Neuronal stem cell (in vitro differentiated cells): ENCODE measurements at places on chromosomes 6 and 20.

- no peak for DNase-seq
Measured at GRCh38 chr20:36540551-36541211, 638 bp upstream of the MYL9 start.

- DNase-seq = no peak
Measured at GRCh38 chr6:105769197-105769596, 316.9 kb upstream of the PRDM1 start.

GRCh38 chr6:166751051-166751595 lies 124.1 kb upstream of the RPS6KA2 start:
- DNase-seq = no peak

DNA sequence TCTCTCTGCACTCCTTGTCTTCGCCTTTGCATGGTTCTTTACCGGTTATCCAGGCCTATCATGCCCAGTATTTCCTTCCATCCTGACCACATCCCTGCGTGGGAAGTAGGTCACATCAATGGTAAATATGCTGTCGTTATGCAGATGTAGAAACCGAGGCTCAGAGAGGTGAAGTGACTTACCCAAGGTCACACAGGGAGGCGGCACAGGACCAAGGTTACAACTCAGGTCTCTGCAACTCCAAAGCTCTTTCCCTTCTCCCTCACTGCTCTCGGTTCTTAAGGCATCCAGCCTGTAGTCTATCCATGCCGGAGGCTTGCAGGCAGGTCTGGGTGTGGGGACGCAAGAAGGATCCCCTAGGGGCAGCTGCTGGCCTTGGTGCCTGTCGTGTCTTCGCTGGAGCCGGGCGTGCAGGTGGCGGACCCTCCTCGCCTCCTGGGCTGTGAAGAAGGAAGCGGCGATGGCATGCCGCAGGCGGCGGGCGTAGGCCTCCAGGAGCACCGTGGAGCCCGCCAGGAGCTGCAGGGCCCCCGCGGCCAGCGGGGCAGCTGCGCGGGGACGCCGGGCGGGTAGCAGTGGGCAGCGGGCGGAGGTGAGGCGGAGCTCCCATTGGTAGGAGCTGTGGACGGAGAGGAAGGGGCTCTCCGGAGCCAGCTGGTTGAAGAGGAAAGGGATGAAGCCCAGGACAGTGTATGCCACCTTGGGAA lies 9.1 kb downstream of the OCSTAMP start:
- no peak for DNase-seq

DNA sequence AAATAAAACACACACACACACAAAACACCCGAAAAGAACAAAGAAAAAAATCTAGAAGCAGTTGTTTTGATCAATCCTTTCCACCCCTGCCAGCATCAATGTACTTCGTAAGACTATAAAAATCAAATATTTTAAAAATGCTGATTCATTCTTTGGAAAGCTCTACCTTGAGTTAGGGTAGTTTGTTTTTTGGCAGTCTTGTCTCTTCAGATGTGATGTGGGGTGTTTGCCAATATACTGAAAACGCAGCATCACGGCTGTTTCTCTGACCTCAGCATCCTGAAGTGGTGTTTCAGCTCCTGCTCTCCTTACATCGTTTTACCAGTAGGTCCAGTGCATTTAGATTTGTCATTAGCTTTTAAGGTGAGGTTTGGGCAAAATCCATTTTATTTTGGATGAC lies 526.0 kb downstream of the UTRN start:
- no peak for DNase-seq

DNA sequence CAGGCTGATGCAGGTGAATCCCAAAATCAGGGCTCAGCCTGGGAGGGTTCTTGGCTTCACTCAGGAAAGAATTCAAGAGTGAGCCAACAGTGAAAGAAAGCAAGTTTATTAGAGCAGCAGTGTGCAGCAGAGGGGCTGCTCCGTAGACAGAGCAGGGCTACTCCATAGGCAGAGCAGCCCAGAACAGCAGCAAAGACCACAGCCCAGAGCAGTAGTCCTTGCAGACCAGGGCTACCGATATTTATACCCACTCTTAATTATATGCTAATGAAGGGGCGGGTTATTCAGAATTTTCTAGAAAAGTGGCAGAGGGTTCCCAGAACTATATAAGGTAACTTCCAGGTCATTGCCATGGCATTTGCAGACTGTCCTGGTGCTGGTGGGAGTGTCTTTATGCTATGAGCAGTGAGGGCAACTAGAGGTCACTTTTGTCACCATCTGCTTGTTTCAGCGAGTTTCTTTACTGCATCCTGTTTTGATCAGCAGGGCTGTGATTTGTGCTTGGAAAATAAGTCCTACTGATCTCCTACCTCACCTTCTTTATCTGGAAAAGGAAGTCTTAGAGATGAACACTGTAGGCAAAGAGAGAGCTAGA lies 39.8 kb upstream of the PTPN1 start:
- DNase-seq = no peak

DNA sequence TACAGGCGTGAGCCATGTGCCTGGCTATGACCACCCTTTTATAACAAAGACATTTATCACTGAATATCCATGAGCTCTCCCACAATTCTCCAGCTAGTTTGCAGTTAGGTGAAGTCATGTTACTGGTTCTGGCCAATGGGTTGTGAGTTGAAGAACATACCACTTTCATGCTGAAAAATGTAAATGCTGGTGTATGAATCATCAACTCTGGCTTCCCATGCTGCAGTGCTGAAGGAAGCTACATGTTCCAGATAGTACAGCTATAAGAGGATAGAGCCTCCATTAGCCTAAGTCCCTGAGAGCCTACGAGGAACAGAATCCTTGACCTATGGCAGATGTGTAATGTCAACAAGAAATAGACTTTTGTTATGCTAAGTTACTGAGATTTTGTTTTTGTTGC lies 180.4 kb downstream of the BTBD9 start:
- DNase-seq = no peak

DNA sequence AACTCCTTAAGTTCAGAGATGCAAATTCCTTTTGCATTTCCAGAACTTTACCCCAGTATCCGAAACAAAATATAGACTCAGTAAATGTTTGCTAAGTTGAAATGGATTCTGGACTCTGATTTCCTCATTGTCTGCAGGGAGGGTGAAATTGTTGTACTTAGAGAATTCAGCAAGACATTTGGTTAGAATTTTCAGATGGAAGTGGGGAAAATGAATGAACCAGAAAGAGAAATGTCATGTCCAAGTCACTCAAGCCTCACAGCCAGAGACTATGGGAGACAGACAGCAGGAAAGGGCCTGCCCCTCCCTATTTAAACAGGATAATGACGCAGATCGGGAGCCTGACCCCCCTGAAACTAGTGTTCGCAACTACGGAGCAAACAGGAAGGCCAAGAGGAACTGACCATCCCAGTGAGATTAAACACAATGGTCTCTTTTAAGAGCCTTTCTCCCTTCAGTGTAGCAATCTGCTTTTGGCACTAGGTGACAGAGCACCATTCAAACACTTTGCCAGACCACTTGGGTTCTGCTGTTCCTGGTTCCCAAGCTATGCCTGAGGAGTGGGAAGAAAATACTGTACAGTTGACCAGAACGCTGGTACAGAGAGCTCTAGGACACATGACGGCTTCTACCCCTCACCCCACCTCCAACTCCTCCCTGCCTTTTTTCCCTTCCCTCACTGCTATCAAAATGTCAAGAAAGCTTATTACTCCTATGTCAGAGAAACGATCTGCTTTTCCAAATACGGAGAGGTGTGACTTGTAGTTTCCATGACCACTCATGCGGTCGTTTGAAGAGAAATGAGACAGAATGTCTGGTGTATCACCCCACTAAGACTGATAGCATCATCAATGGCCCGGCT lies 13.7 kb downstream of the NEDD9 start:
- no peak for DNase-seq

- no peak for DNase-seq
Measured at GRCh38 chr6:45552536-45552935, 174.8 kb upstream of the SUPT3H start.

GRCh38 chr20:58759947-58760346 lies 67.3 kb downstream of the NPEPL1 start:
- no peak for DNase-seq

DNA sequence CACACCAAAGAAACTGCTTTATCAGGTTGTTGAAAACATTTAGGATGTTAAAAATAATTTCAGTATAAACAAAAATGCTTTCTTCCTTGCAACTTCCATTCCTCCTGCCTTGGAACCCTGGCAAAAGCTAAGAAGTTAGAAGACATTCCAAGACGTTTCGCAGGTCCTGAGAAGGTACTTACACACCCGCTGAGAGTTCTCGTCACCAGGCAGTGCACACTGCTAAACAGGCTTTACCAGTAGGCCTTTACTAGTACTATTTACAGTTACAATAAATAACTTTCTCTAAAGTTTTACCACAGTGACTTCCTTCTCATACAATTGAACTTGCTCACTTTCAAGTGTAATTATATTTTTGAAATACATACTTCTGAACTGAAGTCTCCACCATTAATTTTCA lies 81.4 kb upstream of the RPS6KA2 start:
- DNase-seq = no peak

GRCh38 chr20:54477191-54477955 lies 2.0 kb downstream of the DOK5 start:
- no peak for DNase-seq
